ENCODE measurements at places on chromosomes 16 and 17. TPM values are rescaled to one million over a fixed set of nuclear protein-coding genes. Genes with fewer than 3 reads are reported as not detected.

The WNT9B gene
- total RNA-seq: not detected

The C17orf78 gene
- total RNA-seq: not detected

The GP1BA gene
- total RNA-seq: not detected

GRCh38 chr16:78535098-78535497 is 435.6 kb downstream of the WWOX start:
- no peak for DNase-seq

GRCh38 chr17:4057731-4058130 is 85.1 kb downstream of the ZZEF1 start:
- no peak for DNase-seq

DNA sequence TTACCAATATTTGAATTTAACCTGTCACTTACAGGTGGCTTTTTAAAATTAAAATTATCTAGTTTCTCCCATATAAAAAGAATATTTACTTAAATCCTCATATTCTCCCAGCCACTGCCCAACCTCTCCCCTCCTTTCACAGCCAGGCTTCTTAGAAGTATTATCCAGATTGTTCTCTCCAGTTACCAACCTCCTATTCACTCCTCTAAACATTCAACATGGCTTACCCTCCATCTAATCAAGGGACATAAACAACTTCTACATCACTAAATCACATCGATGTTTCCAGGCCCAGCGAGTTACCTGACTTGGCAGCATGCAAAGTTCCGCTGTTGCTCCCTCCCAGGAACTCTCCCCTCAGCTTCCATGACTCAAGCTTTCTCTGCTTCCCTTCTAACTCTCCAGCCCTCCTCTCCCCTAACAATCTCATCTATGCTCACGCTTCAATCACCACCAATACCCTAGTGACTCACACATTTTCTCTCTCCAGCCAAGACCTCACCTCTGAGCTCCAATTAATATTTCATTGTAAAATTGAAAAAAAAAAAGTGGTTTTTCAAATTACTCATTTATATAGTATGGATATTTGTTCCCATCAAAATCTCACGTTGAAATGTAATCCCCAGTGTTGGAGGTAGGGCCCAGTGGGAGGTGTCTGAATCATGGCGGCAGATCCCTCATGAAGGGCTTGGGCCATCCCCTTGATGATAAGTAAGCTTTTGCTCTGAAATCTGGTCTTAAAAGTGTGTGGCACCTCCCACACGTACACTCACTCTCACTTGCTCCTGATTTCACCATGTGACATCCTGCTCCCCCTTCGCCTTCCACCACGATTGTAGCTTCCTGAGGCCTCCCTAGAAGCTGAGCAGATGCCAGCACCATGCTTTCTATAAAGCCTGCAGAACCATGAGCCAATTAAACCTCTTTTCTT is 88.5 kb downstream of the HELZ start:
- peak; percentile 14 for DNase-seq

DNA sequence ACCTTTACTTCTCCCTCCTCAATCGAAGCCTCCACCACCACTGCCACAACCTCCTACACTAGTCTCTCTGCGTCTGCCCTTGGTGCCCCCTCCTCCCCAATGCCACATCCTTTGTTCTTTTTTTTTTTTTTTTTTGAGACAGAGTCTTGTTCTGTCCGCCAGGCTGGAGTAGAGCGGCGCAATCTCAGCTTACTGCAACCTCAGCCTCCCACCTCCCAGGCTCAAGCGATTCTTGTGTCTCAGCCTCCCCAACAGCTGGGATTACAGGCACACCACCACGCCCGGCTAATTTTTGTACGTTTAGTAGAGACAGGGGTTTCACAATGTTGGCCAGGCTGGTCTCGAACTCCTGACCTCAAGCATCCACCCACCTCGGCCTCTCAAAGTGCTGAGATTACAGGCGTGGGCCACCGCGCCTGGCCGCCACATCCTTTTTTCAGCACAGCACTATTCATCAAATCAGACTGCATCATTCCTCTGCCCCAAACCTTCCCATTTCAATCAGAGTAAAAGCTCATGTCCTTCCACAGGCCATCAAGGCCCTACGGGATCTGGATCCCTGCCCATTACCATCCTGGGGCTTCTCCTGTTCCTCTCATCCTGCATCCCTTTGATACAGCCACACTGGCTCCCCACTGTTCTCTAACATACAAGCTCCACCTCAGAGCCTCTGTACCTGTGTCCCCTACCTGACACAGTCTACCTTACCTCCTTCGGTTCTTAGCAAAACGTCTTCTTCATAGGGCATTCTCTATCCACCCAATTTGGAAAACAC is 2.0 kb downstream of the KLHL11 start:
- no peak for DNase-seq

DNA sequence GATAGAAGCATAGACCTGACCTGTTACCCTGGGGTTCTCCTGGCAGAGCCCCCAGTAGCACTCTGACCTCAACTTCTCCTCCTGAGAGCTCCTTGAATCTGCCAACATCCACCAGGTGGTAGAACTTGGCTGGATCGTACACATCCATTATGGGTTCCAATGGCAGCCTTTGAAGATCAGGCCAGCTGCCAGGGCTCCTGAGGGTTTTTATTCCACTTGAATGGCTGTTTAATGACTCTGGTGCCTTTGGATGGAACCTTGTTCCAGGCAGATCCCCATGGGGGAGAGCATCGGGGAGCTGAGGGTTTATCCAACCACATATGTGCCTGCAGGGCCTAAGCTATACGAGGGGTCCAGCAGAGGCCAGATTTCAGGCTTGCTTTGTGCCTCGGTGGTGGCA is 47.1 kb upstream of the CLEC19A start:
- DNase-seq: no peak

- DNase-seq: peak; percentile 70
Measured at GRCh38 chr17:56319531-56319930, 166.3 kb downstream of the ANKFN1 start.

- DNase-seq: no peak
Measured at GRCh38 chr17:43309505-43310332, 75.9 kb upstream of the RNU2-1 start.

DNA sequence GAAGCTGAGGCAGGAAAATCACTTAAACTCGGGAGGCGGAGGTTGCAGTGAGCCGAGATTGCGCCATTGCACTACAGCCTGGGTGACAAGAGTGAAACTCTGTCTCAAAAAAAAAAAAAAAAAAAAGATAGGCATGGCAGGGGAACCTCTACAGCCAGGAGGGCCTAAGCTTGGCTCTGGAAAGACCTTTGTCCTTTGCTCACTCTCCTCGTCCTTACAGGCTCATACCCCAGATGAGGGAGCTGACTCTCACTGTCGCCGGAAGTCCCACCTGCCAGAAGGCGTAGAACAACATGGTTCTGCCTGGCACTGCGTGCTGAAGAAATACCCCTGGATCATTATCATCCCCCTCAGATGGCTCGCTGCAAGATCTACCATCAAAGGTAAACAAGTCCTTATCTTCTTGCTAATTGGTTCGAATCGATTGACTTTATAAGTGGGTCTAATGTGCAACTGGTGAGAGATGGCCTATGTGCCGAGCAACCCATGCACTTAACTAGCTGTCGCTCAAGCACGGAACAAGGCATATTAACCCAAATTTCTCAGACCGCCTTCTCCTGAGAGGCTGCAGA is 29.7 kb downstream of the RTN4RL1 start:
- no peak for DNase-seq

- DNase-seq: no peak
Measured at GRCh38 chr16:52707676-52708337, 160.9 kb upstream of the TOX3 start.

DNA sequence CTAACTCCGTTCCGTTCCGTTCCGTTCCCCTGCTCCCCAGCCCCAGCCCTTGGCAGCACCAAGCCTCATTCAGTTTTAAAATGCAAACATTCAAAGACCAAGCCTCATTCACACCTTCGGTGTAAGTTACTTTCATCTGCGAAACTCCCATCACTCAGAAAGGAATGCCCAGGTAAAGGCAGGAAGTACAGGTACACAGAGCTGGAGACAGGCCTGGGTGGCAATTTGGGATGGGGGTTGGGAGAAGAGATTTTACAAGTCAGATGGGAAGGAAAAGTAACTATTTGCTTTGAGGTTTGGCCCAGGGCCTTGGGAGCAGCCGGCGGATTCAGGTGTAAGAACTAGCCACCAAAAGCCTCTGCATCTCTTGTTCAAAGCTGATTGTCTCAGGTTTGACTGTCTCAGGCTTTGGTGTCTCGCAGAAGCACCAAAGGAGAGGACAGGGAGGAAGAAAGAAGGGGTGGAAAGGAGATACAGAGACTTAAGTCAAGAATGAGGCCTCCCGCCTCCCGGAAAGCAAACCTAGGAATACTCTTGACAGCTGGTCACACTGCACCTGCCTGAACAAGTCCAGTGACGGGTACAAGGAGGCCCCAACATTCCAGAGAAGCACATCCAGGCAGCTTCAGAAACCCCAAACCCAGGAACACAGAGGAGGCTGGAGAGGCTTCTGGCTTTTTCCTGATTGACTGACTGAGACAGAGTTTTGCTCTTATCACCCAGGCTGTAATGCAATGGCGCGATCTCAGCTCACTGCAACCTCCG is 54.7 kb downstream of the NXN start:
- no peak for DNase-seq

DNA sequence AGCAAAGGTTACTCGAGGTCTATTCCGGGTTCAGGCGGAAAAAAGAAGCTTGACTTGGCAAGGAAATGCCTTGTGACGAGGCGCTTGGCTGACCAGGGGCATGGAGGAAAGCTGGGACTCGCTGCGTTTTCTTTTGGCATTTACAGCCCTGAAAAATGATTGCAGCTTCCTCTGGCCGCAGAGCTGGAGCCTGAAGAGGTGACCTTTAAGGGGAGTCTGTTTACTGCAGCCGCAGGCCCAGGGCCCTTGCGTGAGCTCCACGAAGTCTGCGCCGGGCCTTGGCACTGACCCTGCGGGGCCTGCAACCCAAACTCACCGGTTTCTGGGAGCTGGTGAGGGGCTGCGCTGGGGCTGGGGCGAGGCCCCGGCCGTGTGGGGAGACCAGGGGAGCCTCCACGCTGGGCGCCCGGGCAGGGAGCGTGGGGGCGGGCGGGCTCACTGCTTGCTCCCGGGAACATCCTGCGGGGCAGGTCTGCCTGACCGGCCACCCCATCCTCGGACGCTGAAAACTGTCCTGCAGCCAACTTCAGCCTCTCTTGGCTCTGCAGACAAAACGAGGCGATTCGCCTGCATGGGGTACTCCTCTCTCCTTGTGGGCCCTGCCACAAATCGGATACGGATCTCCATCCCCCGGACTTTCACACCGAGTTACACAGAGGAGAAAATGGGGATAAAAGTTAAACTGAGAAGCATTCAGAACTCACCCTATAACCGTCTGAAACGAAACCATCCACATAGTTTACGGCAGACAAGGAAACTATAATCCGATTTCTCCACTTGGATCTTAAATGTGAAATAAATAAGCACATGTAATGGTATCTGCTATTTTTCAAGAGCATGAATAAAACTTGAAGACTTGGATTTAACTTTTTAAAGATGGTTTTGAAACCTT is 206.3 kb upstream of the FOXF1 start:
- DNase-seq: peak; percentile 64

DNA sequence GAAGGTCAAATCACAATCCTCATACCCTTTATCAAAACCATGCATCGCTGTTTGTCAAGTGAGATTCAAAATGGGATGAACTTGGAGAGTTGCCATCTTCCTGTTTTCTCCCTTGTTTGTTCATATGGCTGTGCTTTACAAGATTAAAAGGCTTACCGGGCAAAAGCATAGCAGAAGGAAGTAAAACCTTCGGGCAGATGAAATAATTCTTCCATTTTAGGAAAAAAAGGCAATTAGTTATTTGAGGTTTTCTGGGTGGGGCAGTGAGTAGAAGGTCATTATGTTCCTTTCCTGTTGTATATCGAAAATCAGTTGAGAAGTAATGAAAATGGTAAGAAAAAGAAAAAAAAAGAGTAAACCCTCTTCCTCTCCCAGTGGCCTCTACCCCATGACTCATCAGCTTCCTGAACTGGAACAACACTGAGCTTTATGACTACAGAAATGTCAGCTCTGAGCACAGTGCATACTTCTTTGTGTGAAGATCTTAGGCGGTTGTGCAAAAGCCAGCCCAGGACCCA is 369.2 kb downstream of the CDH13 start:
- peak; percentile 88 for DNase-seq

GRCh38 chr16:74724820-74725549 is 24.3 kb upstream of the MLKL start:
- DNase-seq: peak; percentile 82

GRCh38 chr17:43434902-43435319 is 36.1 kb downstream of the ARL4D start:
- no peak for DNase-seq

- DNase-seq: no peak
Measured at GRCh38 chr16:89230255-89230654, 12.8 kb downstream of the ZNF778 start.

DNA sequence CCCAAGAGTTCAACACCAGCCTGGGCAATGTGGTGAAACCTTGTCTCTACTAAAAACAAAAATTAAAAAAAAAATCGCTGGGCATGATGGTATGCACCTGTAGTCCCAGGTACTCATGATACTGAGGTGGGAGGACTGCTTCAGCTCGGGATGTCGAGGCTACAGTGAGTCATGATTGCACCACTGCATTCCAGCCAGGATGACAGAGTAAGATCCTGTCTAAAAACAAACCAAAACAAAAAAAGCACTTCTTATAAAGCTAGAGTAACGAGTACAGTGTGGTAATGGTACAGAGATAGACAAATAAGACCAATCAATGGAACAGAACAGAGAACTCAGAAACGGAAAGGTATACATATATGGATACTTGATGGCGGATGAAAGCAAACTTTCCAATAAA is 4.4 kb downstream of the NSMCE1 start:
- peak; percentile 88 for DNase-seq

DNA sequence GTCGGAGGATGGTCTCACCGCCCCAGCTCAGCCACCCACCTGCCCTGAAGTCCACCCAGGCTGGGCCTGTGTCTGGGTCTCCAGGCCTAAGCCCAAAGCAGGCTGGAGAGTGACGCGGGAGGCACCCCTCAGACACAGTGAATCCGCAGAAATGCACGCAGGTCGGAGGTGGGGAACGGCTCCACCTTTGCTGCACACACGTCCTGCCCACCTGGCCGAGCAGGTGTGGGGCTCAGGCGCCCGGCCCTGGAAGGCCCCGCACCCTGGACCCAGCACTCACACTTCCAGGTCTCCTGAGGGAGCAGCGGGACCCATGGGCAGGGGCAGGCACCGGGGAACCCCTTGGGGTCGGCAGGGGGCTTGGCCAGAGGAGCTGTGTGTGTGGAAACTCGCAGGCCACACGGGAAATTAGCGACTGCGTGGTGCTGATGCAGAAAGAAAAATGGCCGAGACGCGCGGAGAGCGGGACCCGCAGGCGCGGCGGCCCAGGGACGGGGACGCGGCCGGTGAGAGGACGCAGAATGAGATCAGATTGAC is 10.7 kb downstream of the CYBC1 start:
- DNase-seq: no peak

- peak; percentile 84 for DNase-seq
Measured at GRCh38 chr17:28743243-28744103, at the start of gene TRAF4. TSS of gene TRAF4 (plus strand) at chr17:28744011. CDS start at chr17:28744113, 102 bp downstream.

GRCh38 chr17:60600490-60601446 is 775 bp downstream of the PPM1D start:
- peak; percentile 85 for DNase-seq

All from IMR-90 (cell line).